ENCODE measurements at places on chromosomes 5 and 9. TPM values are rescaled to one million over a fixed set of nuclear protein-coding genes. Genes with fewer than 3 reads are reported as not detected.

The OR1J2 gene
- polyA plus RNA-seq, result not detected

The ADAMTS19 gene
- 1.7 TPM for polyA plus RNA-seq

- DNase-seq, result no peak
- H3K4me1 ChIP-seq, result no peaks in the 10 kb centered on the region
- H3K27ac ChIP-seq, result no peak overlapping the region
- H3K27me3 ChIP-seq, result no peaks in the 10 kb centered on the region
- no peak overlapping the region for H3K4me3 ChIP-seq
Observed at GRCh38 chr5:109910874-109911273, 221.1 kb downstream of the MAN2A1 start.

GRCh38 chr5:169538944-169539343 is 44.6 kb upstream of the SPDL1 start:
- no peak overlapping the region for H3K27ac ChIP-seq
- H3K4me3 ChIP-seq, result no peak overlapping the region
- H3K4me1 ChIP-seq, result no peaks in the 10 kb centered on the region
- DNase-seq, result no peak
- no peaks in the 10 kb centered on the region for H3K36me3 ChIP-seq

DNA sequence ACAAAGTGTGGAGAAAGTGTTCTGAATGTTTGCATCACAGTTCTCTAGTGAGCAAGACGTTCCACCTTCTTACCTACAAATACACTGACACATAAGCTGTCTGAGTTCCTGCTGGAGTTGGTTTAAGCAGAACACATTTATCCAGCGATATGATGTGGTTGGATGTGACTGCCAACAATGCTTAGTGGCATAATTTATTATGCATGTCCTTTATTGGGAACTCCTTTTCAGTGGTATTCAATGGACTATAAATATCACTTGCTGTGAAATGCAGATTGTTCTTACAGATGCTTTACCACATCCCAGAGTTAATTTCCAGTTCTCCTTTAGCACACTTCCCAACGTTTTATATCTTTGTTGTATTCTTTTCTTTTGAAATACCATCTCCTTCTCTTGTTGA is 222.2 kb downstream of the LURAP1L start:
- H3K36me3 ChIP-seq, result no peaks in the 10 kb centered on the region
- no peaks in the 10 kb centered on the region for H3K27me3 ChIP-seq
- H3K27ac ChIP-seq, result no peak overlapping the region
- H3K4me1 ChIP-seq, result no peaks in the 10 kb centered on the region

The CCIN gene
- polyA plus RNA-seq, result not detected

GRCh38 chr9:37639109-37639762 is 11.5 kb upstream of the FRMPD1 start:
- no peaks in the 10 kb centered on the region for H3K4me1 ChIP-seq
- H3K4me3 ChIP-seq, result no peak overlapping the region
- no peak overlapping the region for H3K27ac ChIP-seq
- H3K27me3 ChIP-seq, result peaks cover 18% of the 10 kb centered on the region
- no peak for DNase-seq

The NPR3 gene
- polyA plus RNA-seq, result 48.2 TPM

The C5orf63 gene
- 15.3 TPM for polyA plus RNA-seq

The ADAMTS6 gene
- 10.3 TPM for polyA plus RNA-seq

The TEX48 gene
- 0.41 TPM for polyA plus RNA-seq

- H3K4me1 ChIP-seq, result no peaks in the 10 kb centered on the region
- no peaks in the 10 kb centered on the region for H3K27me3 ChIP-seq
- peak overlapping the region; percentile 68 for H3K4me3 ChIP-seq
- no peak for DNase-seq
Observed at GRCh38 chr9:34665067-34665380, 2.6 kb upstream of the CCL27 start.

The UBQLN1 gene
- polyA plus RNA-seq, result 83.1 TPM

DNA sequence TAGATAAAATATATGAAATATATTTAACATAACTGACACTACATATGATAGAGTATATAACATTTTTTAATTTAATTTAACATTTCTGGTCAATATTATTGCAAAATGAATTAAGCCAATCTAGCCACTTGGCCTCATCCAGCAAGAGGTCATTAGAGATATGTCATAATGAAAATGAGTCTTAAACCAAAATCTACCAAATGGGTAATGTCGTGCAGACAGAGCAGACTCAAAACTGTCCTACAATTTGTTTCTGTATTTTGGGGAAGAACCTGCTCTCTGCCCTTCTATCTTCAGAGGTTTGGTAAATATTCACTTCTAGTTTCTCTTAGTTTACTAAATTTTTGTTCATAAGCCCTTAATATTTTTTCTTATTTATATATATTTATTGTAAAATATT is 61.4 kb downstream of the ARHGEF28 start:
- no peak for DNase-seq
- H3K36me3 ChIP-seq, result no peaks in the 10 kb centered on the region
- no peak overlapping the region for H3K27ac ChIP-seq

DNA sequence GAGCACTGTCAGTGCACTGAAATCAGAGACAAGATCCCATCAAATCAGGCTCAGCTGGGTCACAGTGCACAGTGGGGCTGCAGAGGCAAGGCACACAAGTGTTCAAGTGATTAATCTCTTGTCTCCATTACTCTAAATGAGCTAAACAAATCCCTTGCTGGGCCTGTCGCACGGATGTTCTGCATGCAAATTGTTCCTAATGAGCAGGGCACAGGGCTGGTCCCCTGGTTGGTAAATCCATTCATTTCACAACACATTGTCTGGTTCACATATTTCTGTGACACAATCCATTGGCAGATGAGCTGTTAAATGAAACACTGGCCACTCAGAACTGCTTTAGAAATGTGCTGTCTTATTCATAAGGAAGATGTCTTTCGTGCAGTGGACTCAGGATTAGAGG is 167.9 kb upstream of the BRINP1 start:
- no peak overlapping the region for H3K4me3 ChIP-seq
- H3K36me3 ChIP-seq, result no peaks in the 10 kb centered on the region
- no peak for DNase-seq
- no peaks in the 10 kb centered on the region for H3K4me1 ChIP-seq
- H3K27me3 ChIP-seq, result no peaks in the 10 kb centered on the region

DNA sequence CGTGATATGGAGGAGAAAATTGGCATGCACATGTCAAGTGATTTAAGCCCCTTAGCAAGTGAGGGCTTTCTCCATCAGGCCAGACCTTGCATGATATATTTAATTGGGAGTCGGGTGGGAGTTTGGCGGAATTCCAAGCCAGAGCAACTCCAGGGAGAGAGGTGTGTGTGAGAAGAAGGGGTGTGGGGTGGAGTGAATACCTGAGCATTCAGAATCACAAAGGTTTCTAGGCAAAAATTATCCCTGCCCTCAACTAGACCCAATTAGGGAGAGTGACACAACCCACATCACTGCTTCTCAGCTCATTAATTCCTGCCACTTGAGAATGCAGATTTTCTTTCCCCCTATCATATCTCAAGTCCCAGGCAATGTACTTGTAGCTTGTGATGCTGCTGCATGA is 279.7 kb upstream of the TUT7 start:
- DNase-seq, result no peak
- H3K4me1 ChIP-seq, result no peaks in the 10 kb centered on the region
- H3K27me3 ChIP-seq, result no peaks in the 10 kb centered on the region

The OTP gene
- not detected for polyA plus RNA-seq

DNA sequence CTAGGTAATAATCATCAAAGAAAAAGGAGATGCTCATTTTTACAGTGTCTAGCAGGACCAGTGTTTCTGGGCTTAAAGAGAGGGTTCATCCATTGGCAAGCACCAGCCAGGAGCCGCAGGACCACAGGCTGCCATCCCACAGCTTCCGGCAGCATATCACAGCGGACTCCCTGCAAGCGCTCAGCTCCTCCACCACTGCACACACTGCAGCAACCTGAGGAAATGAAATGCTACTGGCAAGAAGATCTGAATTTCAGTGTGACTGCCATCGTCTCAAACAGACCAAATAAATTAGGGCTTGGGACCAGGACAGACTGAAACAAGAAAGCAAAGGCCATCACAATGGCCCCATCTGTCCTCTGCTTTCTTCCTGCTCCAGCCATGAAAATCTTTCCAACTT is 114.2 kb downstream of the TTC39B start:
- no peak overlapping the region for H3K4me3 ChIP-seq
- H3K27ac ChIP-seq, result no peak overlapping the region
- H3K27me3 ChIP-seq, result no peaks in the 10 kb centered on the region
- no peaks in the 10 kb centered on the region for H3K4me1 ChIP-seq
- no peak for DNase-seq
- peaks cover 59% of the 10 kb centered on the region for H3K36me3 ChIP-seq

DNA sequence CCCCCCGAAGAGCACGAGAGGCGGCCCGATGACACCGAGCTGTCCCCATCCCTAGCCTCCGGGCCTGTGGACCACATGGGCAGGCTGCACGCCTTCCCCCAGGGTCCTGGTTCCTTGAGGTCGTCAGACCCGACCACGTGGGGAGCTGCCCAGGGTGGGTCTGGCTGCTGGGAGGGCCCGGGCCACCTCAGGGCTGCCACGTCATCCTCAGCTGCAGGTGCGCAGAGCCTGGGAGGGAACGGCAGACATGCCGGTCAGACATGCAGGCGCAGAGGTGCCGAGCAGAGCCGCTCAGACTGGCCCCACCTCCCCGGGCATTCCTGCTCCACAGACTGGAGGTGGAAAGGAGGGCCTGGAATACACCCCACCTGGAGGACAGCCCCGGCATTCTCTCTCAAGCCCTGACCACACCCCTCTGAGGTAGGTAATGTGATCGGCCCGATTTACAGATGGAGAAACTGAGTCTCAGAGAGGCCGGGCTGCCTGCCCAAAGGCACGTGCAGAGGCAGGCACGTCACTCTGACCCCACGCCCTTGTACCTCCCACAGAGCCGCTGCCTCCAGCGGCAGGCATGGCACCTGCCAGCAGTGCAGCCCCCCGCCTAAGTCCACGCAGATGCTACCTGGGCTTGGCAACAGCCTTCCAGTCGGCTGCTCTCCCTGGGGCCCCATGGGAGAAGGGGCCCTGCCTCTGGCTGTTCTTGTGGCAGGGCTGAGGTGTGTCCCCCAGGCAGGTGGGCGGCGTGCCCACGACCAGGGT is 649 bp downstream of the CCDC187 start:
- H3K4me3 ChIP-seq, result no peak overlapping the region
- H3K4me1 ChIP-seq, result no peaks in the 10 kb centered on the region
- H3K36me3 ChIP-seq, result no peaks in the 10 kb centered on the region
- DNase-seq, result no peak

DNA sequence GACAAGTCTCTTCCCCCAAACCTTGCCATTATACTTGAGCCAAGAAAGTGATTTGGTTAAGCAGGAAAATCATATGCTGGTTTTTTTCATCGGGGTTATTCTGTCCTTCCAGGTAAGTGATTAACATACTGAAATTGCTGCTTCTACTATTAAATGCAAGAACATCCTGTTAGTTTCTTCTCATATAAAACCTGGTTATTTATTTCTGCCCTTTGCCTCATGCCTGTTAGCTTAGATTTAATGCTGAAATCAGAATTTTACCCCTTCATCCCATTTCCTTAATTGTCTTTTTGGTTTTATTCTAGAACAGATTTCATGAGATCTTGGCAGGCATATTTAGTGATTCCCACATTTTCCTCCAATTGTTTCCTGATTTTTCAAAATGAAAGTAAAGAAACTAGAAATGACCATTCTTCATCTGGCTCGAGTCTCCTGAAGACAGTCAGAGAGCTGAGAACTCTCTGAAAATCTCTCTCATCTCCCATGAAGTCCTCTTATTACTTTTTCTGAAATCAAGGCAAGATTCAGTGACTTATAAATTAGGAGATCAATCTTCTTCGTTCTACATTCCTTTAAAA is 132.9 kb downstream of the NFIB start:
- H3K4me3 ChIP-seq, result no peak overlapping the region
- H3K4me1 ChIP-seq, result peaks cover 5% of the 10 kb centered on the region
- DNase-seq, result no peak
- H3K27me3 ChIP-seq, result no peaks in the 10 kb centered on the region

- peaks cover 6% of the 10 kb centered on the region for H3K27me3 ChIP-seq
- no peak overlapping the region for H3K27ac ChIP-seq
- peaks cover 45% of the 10 kb centered on the region for H3K4me1 ChIP-seq
- DNase-seq, result no peak
Observed at GRCh38 chr9:81682797-81683196, 6.5 kb downstream of the TLE1 start.

DNA sequence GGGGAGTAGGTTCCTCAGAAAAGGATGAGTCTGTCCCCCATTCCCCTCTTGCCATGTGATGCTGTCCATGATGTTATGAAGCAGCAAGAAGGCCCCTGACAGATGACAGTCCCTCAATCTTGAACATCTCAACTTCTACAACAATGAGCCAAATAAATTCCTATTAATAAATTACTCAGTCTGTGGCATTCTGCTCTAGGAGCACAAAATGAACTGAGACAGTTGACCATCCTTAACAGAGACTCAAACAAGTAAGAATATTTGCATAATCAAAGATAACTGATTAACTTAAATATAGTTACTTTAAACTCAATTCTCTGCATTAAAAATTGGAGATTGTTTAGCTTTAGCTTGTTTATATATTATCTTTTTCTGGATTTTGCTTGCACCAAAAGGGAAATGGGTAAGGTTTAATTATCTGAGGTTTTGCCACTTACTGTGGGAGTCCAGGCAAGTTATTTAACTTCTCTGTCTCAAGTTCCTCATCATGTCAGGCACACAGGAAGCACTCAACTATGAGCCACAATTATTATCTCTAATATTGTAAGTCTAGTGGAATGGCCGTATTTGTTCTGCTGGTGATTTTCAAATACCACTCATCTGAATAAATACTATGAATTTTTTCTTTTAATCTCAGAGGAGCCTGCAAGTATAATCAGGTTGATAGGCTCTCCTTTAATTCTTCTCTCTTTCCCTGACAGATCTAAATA is 162.9 kb downstream of the TSSK1B start:
- no peaks in the 10 kb centered on the region for H3K36me3 ChIP-seq
- no peak for DNase-seq
- H3K4me1 ChIP-seq, result peaks cover 6% of the 10 kb centered on the region
- no peaks in the 10 kb centered on the region for H3K27me3 ChIP-seq

DNA sequence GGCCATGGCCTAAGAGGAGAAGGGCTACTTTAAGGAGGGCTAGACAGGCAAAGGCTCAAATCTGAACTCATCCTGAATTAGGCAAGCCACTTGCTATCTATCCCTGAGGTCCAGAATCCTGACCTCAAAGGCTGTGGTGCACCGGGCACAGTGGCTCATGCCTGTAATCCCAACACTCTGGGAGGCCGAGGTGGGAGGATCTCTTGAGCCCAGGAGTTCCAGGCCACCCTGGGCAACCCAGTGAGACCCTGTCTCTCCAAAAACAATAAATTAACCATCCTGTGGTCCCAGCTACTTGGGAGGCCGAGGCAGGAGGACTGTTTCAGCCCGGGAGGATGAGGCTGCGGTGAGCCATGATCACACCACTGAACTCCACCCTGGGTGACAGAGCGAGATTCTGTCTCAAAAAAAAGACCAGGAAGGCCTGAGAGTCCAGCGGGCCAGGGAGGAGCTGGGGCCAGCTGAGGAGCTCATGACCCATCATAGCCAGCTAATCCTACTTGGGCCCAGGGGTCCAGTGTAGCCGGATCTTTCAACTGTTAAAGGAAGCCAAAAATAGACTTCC is 4.0 kb downstream of the NOP16 start:
- H3K4me3 ChIP-seq, result no peak overlapping the region
- no peaks in the 10 kb centered on the region for H3K27me3 ChIP-seq
- peaks cover 51% of the 10 kb centered on the region for H3K36me3 ChIP-seq
- no peak overlapping the region for H3K27ac ChIP-seq

GRCh38 chr5:173800340-173800739 is 87.8 kb upstream of the CPEB4 start:
- no peak overlapping the region for H3K4me3 ChIP-seq
- H3K4me1 ChIP-seq, result no peaks in the 10 kb centered on the region
- H3K36me3 ChIP-seq, result no peaks in the 10 kb centered on the region
- DNase-seq, result no peak

The WHRN gene
- polyA plus RNA-seq, result 11.4 TPM

All from left lung (tissue), 14 donors.